Hepatocyte (in vitro differentiated cells): ENCODE measurements at places on chromosomes 16 and 17. TPM values are rescaled to one million over a fixed set of nuclear protein-coding genes. Genes with fewer than 3 reads are reported as not detected.

GRCh38 chr16:3774156-3774767 is 56.9 kb upstream of the TRAP1 start:
- no peak overlapping the region for H3K4me3 ChIP-seq
- H3K27me3 ChIP-seq: no peaks in the 10 kb centered on the region
- H3K27ac ChIP-seq: no peak overlapping the region
- H3K36me3 ChIP-seq: peaks cover 8% of the 10 kb centered on the region

DNA sequence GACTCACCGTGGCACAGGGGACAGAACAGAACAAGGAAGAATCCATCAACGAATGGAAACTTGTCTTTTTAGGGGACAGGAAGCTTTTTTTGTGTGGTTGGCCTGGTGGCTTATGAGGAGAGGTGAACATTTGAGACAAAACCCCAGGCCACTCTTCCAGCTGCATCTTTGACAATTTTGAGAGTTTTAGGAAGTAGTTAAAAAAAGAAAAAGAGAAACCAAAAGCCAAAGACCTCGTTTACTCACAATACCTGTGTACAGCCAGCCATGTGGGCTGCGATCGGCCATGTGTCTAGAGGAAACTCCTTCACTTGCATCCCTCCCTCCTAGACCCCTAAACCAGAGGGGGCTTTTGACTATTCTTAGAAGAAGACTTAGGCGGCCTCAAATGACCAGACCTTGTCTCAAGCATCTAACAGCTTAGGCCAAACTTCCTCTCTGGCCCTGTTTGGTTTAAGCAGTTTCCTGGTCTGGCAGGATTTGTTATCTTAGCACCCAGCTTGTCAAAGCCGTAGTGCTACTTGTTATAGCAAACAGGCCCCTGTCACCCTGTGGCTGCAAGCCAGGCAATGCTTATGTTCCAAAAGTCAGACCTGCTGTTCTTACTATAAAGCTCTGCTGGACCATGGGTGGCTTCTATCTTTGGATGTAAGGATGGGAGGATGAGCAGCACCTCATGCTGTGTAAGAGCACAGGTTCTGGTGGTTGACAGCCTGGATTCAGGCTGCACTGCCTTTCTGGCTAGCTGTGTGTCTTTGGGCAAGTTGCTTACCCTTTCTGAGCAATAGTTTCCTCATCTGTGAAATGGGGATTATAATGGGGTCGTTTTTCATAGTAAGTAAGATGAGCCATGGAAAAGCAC is 17.7 kb downstream of the KSR1 start:
- DNase-seq: peak; percentile 30
- H3K4me3 ChIP-seq: no peak overlapping the region
- no peaks in the 10 kb centered on the region for H3K36me3 ChIP-seq
- H3K27me3 ChIP-seq: no peaks in the 10 kb centered on the region
- H3K4me1 ChIP-seq: no peaks in the 10 kb centered on the region

- DNase-seq: no peak
- no peak overlapping the region for H3K4me3 ChIP-seq
- no peaks in the 10 kb centered on the region for H3K4me1 ChIP-seq
- no peaks in the 10 kb centered on the region for H3K36me3 ChIP-seq
- H3K27ac ChIP-seq: no peak overlapping the region
Measured at GRCh38 chr16:87328846-87329245, 11.7 kb upstream of the C16orf95 start.

DNA sequence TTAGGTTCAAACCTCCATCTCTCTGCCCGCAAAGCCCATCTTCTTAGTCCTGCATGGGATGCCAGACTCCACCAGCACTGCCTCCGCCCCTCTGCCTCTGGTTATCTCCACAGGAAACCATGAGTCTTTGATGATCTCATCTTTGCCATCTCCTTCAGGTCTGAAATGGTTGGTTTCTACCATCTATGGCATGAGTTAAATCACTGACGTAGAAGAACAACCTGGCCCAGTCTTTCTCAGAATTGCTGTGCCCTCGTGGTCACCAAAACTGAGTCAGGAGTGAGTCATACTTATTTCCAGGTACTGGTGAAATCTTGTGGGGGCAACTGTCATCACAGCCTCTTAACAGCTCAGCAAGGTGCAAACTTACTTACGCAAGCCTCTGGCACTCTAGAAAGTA is 468.7 kb upstream of the C16orf82 start:
- H3K4me3 ChIP-seq: no peak overlapping the region
- H3K27me3 ChIP-seq: no peaks in the 10 kb centered on the region
- no peaks in the 10 kb centered on the region for H3K36me3 ChIP-seq
- peak; percentile 10 for DNase-seq

- no peak for DNase-seq
- no peaks in the 10 kb centered on the region for H3K27me3 ChIP-seq
- no peak overlapping the region for H3K27ac ChIP-seq
- no peak overlapping the region for H3K4me3 ChIP-seq
Measured at GRCh38 chr17:38728290-38728831, 1.8 kb upstream of the CISD3 start.

DNA sequence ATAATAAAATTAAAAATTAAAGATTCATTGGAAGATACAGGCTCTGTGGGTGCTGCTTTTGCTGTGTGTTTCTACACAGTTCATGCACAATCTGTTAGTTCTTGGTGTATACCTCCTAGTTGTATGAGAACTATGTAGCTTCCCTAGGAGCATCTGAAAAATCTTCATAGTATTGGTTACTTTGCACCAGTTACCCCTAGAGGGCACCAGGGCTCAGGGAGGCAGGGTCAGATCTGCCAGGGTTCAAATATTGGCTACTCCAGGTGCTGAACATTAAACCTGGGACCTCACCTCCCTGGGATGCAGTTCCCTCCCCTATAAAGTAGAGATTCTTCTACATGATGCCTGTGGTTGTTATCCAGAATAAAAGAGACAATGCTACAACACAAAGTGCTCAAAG is 583.0 kb upstream of the CDH11 start:
- DNase-seq: no peak
- H3K4me3 ChIP-seq: no peak overlapping the region
- peaks cover 10% of the 10 kb centered on the region for H3K4me1 ChIP-seq
- no peaks in the 10 kb centered on the region for H3K27me3 ChIP-seq

GRCh38 chr16:67027046-67027445 is 1.9 kb upstream of the CBFB start:
- H3K36me3 ChIP-seq: no peaks in the 10 kb centered on the region
- H3K4me3 ChIP-seq: no peak overlapping the region
- peaks cover 33% of the 10 kb centered on the region for H3K4me1 ChIP-seq
- no peak overlapping the region for H3K27ac ChIP-seq
- no peak for DNase-seq
- H3K27me3 ChIP-seq: no peaks in the 10 kb centered on the region

GRCh38 chr17:43733956-43734355 is 24.6 kb downstream of the SOST start:
- H3K4me3 ChIP-seq: no peak overlapping the region
- no peaks in the 10 kb centered on the region for H3K4me1 ChIP-seq
- DNase-seq: no peak
- no peaks in the 10 kb centered on the region for H3K27me3 ChIP-seq
- H3K36me3 ChIP-seq: no peaks in the 10 kb centered on the region
- no peak overlapping the region for H3K27ac ChIP-seq

DNA sequence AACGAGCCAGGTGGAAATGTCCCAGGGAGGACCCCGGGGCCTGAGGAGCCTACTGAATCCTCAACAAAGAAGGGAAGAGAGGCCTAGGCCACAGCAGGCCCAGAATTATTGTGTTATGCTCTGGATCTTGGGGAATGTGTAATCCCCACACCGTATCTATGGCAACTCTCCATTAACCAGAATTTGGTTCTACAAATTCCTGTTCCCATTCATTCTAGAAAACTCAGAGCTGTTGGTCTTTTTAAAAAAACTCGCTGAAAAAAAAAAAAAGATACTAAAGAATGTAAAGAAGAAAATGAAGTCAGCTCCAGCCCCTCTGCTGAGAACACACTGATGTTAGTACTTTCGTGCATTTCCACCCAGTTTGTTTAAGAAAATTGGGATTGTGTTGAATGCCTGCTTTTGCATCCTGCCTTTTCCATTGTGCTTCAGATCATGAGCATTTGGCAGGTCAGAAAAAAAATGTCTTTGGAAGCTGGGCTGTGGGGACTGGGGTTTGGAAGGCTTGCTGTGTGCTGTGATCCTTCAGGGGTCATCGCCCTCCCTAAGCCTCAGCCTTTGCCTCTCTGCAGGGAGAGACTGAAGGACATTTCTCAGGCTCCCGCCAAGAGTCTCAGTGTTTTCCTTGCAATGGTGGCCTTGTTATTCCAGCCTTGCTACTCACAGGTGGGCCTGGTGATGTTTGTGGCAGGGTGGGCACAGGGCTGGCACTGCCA is 69.5 kb downstream of the SREBF1 start:
- no peak overlapping the region for H3K4me3 ChIP-seq
- no peaks in the 10 kb centered on the region for H3K27me3 ChIP-seq
- H3K4me1 ChIP-seq: peaks cover 57% of the 10 kb centered on the region
- peak overlapping the region; percentile 40 for H3K27ac ChIP-seq
- no peaks in the 10 kb centered on the region for H3K36me3 ChIP-seq
- no peak for DNase-seq

- DNase-seq: no peak
- no peaks in the 10 kb centered on the region for H3K27me3 ChIP-seq
- peaks cover 24% of the 10 kb centered on the region for H3K4me1 ChIP-seq
- peak overlapping the region; percentile 81 for H3K27ac ChIP-seq
Measured at GRCh38 chr17:57663326-57664070, 81.6 kb downstream of the CCDC182 start.

GRCh38 chr17:57404073-57404472 is 147.8 kb downstream of the MSI2 start:
- H3K36me3 ChIP-seq: no peaks in the 10 kb centered on the region
- no peak for DNase-seq
- no peak overlapping the region for H3K27ac ChIP-seq
- no peaks in the 10 kb centered on the region for H3K27me3 ChIP-seq
- H3K4me3 ChIP-seq: no peak overlapping the region

DNA sequence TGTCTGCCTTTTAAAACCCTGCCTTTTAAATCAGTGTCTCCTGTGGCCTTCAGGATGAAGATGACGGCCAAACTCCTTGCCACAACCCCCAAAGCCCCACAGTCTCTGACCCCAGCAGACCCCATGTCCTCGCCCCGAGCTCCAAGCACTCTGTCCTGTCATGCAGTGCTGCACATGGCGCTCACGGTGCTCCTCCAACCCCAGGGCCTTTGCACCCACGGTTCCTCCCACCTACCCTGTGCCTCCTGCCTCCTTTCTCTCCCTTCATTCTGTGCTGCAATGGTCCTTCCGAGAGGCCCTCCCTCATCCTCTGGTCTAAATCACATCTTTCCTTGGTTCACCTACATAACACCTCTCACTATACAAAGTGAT is 235.3 kb downstream of the KATNIP start:
- H3K4me1 ChIP-seq: no peaks in the 10 kb centered on the region
- no peak overlapping the region for H3K4me3 ChIP-seq
- no peaks in the 10 kb centered on the region for H3K36me3 ChIP-seq

DNA sequence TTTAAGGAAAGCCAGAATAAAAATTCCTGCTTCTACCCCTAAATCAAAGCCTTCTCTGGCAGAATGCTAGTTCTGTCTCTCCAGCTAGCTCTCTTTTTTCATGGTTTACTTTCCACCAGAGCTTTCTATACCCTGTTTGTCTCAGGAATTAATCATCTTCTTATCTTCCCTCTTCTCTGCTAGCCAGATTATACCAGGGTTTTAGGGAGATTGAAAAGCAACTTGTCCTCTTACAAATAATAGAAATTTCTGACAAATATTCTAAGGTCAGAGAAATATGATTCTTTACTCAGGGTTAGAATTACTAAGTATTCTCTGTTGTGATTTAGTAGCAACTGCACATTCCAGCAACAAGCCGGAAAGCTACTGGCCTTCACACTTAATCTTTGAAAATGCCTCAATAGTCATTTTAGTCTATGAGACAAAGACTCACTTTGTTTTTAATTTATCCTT is 166.4 kb downstream of the TANC2 start:
- DNase-seq: no peak
- peaks cover 7% of the 10 kb centered on the region for H3K4me1 ChIP-seq
- H3K4me3 ChIP-seq: no peak overlapping the region
- H3K36me3 ChIP-seq: no peaks in the 10 kb centered on the region
- H3K27ac ChIP-seq: peak overlapping the region; percentile 0

- no peak overlapping the region for H3K4me3 ChIP-seq
- no peaks in the 10 kb centered on the region for H3K27me3 ChIP-seq
Measured at GRCh38 chr16:88974080-88974915, 2.7 kb downstream of the CBFA2T3 start.

Gene MRC2
- 58.4 and 104 TPM in 2 replicates for total RNA-seq

Gene ORC6
- 13.8 and 15.4 TPM in 2 replicates for total RNA-seq

Gene DPEP2
- total RNA-seq: not detected in 2 replicates

Gene KRT33B
- total RNA-seq: not detected in 2 replicates

Gene PRSS33
- total RNA-seq: 0.20 TPM in 1 of 2 replicates, not detected in the other

Gene SPATA32
- total RNA-seq: not detected in 2 replicates

Gene RNF112
- total RNA-seq: 5.4 and 7.8 TPM in 2 replicates
